NCI-H1417 treated with DMSO at 0.1 percent for 48 hours (cell line): ENCODE measurements at places on chromosomes 1 and 21.

GRCh38 chr1:88649932-88650331 is 34.1 kb upstream of the PKN2 start:
- no peak for DNase-seq

DNA sequence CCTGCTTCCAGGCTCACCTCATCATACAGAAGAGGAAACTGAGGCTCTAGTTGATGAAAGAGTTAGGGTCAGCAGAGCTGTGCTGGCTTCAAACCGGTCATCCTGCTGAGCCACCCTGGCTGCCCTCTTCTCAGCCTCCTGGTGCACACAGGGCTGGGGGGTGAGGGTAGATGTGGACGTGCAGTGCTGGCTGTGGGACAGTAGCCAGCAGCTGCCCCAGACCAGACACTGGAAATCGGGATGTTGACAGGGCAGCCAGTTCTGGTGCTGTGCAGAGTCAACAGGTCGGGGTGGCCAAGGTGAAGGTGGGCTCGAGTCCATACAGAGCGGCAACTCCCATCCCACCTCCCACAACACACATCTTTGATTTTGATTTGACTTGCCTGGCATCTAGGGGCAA is 1.5 kb upstream of the CLCNKA start:
- no peak for DNase-seq

- DNase-seq, result no peak
Observed at GRCh38 chr1:70397013-70397412, 14.1 kb upstream of the CTH start.

DNA sequence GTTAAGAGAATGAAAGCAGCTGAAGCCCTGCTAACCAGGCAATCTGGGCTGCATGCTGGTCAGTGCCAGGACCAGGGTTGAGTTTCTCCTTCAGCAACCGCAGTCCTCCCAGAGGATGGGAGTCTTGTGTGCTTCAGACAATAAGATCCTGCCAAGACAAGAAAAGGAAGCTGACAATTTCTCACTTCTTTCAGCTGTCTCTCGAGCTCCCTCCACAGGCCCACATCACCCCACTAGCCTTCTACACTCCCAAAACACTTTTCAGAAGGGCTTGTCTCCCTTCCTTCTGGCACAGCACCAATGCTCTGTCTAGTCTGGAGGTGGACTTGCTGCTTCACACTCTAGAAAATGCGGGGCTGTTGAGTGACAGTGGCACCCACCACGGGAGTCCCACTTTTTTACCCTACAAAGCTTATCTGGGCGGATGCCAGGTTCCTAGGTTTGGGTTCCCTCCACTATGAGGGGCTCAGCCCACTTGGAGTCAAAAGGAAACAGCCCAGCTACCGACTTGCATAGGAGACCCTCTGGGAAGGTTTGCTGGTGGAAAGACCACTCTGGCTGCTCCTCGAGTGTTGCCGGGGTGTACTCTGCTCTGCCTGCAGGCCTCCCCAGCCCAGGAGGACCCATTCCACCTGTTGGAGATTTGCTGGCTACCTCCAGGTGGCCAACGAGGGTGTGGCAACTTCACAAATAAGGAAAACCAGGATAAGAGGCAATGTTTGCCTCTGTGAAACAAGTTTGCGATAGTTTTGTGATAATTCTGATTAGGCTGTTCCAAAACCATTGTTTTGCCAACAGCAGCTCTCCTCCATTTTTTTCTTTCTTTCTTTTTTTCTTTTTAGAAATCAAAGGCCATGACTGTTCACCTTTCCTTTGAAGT is 68.9 kb downstream of the TENT5C start:
- no peak for DNase-seq
